Panc1 (cell line): ENCODE measurements at places on chromosomes 6 and 20. TPM values are rescaled to one million over a fixed set of nuclear protein-coding genes. Genes with fewer than 3 reads are reported as not detected.

The GPANK1 gene
- total RNA-seq, result 18.3 TPM

The GJA10 gene
- total RNA-seq, result not detected

The MOCS1 gene
- 0.98 TPM for total RNA-seq

The NFATC2 gene
- total RNA-seq, result 10.6 TPM

The NEDD9 gene
- total RNA-seq, result 0.28 TPM

The IMPG1 gene
- total RNA-seq, result not detected
